DMS79 treated with DMSO at 0.1 percent for 48 hours (cell line): ENCODE measurements at places on chromosomes 16 and 17.

GRCh38 chr17:59786536-59787319, 79.3 kb downstream of the VMP1 start:
- peak; percentile 1 for DNase-seq

DNA sequence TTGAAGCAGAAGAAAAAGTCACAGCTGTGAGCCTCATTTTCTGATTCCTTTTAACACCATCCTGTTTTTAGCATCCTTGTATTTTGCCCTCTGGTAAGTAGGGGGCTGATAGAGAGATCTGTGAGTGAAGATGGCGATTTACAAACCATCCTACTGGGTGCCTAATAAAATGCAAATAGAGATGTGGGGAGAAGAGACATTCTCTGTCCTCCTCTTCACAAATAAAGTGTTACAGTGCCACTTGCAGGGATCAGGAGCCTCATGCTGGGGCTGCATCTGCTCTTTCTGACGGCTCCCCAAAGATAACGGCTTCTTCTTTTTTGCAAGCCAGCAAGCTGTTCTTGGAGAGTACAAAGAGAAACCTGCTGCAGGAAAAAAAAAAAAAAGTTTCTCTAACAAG, 418.6 kb downstream of the TOX3 start:
- no peak for DNase-seq

DNA sequence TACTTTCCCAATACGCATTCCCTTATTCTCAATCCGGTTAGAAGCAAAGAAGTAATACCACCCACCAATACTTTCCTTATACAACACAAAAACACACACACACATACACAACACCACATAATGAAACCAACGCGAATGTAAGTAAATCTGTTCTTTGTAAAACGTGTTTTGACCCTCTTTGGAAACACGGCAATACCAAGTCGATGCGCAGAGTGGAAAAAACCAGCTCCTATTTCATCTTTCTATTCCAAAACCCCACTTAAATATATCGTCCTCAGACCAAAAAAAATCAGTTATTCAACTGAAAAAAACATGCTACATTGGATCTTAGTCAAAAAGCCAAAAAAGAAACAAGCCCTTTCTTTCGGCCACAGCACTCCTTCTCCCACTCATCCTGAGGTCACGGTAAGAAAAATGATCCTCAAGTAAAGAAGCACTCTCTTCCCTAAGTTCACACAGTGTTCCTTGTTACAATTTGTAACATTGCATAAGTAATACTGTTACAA, 31.0 kb upstream of the ARL4D start:
- DNase-seq: peak; percentile 97

DNA sequence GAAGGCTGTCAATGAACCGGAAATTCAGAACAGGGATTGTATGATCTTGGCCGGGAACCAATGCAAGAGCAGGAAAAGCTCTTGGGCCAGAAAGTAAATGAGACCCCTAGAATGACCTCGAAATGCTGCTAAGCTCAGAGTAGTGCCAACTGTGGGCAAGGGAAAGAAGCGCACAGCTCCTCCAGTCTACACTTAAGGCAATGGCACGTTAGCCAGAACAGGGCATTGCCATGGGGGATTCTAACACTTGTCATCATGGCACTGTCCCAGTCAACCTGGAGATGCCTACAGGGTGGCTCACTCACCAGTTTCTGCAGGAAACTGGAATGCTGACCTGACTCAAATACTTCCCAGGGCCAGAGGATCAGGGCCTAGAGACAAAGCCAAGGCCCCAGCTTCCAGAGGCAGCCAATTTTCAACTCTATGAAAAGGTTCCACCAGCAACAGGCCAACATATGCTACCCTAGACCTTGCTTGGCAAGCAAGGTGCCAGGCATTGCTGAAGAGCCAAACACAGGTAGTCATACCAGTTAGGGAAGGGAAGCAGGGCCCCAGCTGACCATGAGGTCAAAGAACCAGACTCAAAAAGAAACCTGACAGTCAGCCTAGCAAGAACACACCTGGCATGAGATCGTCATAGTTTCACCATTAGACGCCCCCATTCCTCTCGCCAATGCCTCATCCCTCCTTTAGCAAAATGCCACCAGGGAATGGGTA, 34.9 kb downstream of the ARHGAP17 start:
- no peak for DNase-seq

DNA sequence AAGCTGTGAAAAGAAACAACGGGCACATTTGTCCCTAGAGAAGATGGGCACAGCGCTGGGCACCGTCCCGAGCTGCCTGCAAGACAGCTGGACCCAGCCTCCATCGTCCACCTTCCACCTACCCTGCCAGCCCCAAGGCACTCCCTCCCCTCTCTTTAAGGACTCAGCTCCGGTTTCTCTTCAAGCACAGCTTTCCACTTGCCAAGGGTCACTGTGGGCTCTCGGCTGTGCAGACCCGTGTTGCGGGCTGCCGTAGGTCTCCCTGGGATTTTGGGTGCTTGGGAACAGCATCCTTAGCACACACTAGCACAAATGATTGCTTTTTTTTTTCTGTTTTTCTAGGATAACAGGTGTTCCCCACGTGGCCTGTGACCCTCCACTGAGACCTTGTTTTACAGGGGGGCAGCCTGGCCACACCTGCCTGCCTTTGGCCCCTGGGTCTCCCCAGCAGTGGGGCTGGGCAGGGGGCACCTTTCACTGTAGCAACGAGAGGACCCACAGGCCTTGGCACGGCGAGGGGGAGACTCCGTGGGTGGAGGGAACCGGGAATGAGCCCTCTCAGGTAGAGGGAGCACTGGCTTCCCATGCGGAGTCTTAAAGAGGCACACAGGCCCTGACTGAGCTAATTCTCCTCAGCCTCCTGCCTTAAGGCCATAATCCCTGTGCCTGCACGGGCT, 1.4 kb downstream of the CHMP6 start:
- DNase-seq: no peak

DNA sequence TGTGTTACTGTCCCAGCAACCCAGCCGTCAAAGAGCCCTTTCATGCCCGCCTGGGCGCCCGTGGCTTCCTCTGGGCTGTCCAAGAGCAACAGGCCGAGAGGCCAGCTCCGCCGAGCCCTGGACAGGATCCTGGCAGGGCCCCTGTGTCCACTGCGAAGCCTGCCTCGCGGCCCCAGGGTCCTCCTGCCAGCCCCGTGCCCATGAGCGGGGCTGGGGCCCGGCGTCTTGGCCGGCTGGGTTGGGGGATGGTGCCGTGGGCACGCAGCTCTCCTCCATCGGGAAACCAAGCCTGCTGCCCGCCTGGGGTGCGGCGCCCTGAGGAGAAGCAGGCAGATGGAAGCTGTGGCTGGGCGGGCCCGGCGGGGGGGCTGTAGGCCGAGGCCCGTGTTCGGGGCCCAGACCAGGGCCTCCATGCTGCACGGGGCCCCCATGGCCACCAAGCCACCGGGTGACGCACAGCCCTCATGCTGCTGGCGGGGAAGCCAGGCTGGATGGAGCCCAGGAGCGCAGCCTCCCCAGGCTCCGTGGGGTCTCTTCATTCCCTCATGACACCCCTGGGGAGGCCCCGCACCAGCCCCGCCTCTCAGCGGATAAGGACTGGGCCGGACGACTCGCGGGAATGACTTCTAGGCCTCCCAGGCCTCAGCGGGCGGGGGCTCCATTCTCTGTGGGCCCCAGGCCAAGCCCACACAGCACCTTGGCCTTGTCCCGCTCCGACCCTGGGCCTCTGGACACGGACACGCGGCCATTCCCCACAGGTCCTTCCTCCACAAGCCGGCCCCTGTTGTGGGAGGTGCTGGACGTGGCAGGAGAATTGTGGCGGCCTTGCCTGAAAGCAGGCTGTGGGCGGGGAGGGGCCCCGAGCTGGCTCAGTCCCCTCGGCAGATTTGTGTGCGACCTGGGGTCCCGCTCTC, at the start of gene C1QTNF8:
TSS of gene C1QTNF8 (minus strand) at position 76 of the 914 bp plus-strand sequence. CDS start 1,322 bp downstream, outside the sequence.
- no peak for DNase-seq

GRCh38 chr16:70375636-70376611, 29.2 kb downstream of the DDX19A start:
- DNase-seq: no peak

DNA sequence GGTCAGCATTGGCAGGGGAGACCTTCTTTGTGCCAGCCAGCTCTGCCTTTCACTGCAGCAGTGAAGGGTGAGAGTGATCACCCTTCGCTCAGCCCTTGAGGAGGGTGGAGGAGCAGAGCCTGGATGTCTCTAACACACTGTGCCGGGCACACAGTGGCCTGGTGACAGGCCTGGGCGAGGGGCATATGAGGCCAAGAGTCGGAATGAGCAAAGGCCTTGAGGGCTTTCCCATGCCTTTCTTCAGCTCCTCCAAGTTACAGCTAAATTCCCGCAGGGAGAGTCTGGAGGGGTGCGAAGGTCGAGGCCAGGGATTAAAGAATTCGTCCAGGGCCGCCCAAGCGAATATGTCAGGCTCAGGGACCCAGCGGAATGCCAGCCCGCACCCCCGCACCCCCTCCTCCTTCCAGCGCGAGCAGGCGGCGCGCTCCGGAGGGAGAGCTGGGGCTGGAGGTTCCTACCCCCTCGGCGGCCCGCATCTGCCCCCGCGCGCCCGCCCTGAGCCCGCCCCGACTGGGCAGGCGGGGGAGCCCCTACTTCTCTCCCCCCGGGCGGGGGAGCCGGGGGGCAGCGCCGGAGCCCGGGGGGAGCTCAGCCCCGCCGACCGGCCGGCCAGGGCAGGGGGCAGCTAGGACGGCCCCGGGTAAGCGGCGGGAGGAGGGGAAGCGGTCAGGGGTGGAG, at the start of gene RASL10B:
TSS of gene RASL10B (plus strand) at position 401 of the 678 bp plus-strand sequence. CDS start 3,546 bp downstream, outside the sequence.
- DNase-seq: peak; percentile 16

- DNase-seq: no peak
Measured at GRCh38 chr17:34858591-34859565, 102.4 kb downstream of the CCT6B start.

GRCh38 chr16:51151961-51152663, 1.0 kb upstream of the SALL1 start:
- DNase-seq: peak; percentile 28

DNA sequence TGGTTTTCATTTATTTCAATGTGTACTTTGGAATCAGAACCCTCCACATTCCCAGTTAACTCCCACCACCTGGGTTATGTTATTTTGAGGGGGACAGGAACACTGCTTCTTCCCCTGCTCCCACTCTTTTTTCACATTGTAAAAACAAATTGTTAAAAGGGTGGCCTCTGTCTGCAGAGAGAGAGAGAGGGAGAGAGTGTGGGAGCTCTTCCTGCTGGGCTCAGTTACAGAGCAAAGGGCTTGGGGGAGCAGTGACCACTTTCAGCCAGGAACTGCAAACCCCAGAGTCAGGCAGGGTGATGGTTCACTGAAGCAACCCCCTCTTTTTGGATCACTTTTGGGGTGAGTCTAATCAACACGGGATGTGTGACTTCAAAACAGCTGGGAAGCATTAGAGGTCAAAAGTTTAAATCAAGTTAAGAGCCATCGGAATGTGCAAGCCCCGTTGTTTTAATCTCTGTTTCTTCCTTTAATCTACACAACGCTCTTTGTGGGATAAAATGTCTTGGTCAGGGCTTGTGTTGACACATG, 577.0 kb upstream of the CDH11 start:
- DNase-seq: no peak

- DNase-seq: no peak
Measured at GRCh38 chr17:50303596-50303995, 29.3 kb downstream of the TMEM92 start.

DNA sequence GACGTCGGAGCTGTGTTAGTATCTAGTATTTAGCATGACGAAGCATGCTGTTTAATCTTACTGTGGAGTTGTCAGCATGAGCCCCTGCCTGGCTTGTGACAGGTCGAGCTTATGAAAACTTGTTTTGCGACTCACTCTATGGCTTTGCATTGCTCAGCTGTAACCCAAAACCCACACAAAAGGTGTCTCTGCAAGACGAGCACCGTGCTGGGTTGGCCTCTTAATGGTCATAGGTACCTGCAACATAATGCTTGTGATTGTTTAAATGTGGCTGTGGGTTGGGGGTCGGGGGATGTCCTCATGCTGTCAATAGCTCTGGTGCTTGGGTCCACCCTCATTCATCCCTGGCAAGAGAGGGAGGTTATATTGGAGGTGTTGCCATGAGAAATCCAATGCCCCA, 5.4 kb downstream of the NTN1 start:
- no peak for DNase-seq

GRCh38 chr17:41069031-41069430, 3.4 kb upstream of the KRTAP2-4 start:
- no peak for DNase-seq

GRCh38 chr16:8589900-8590688, at the start of gene TMEM114:
Gene TMEM114 (minus strand): TSS chr16:8590511. CDS start chr16:8589838, 673 bp downstream.
- DNase-seq: no peak

DNA sequence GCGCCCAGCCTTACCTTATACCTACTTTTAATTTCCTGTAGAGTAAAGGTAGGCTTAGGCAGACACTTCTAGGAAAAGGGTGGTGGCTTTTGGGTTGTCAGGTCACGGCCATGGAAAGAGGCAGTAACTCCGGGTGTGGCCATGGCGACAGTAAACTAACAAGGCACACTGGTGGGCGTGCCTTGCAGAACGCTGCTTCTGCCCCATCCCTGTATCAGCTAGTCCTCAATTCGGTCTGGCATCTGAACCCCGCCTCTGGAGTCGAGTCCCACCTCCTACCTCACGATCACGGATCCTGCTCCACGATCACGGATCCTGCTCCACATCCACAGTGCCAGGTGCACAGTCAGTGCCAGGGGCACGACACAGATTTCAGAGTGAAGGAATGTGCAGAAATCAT, 5.6 kb downstream of the ADCY9 start:
- no peak for DNase-seq

GRCh38 chr16:11637320-11637719, 30.9 kb upstream of the SNN start:
- no peak for DNase-seq

GRCh38 chr17:46964315-46965265, 14.5 kb downstream of the RPRML start:
- no peak for DNase-seq

DNA sequence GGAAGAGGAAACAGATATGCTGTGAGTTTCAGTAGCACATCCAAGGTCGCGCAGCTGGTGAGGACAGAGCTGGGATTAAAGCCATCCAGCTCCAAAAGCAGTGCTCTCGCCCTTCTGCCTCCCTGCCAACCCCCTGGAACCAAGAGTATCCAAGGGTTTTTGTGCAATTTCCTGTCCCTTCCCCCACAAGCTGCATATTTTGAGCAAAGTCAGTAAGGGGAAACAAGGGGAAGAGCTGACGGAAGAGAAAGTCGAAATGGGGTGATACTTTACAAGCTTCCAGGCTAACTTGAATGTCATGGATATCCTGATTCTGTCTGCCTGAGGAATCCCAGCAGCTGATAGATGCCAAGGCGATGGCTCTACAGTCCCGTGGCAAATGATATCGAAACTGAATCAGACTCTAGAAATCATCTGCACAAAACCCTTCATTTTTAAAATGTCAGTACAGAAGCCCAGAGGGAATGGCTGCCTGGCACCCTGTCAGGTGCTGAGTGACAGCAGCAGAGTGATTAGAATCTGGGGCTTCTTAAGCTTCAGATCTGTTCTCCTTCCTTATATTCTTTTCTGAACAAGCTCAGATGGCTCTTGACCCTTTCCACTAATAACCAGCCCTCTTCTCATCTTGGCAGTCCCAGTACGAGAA, 42.9 kb upstream of the TEKT3 start:
- no peak for DNase-seq

GRCh38 chr17:7572338-7572587, 7.2 kb upstream of the CD68 start:
- DNase-seq: no peak

- no peak for DNase-seq
Measured at GRCh38 chr17:82632451-82632850, 15.8 kb downstream of the WDR45B start.

DNA sequence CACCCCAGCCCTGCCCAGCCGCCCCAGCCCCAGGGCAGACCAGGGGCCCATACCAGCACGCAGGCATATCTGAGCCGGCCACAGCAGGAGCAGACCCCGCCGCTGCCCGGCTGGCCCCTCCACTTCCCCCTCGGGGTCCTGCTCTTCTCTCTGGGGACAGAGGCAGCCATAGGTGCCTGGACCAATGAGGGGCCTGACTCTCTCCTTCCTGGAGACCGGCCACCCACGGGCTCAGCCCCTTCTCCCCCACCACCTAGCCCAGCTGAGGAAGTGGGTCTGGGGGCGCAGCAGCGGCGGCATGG, 3.8 kb downstream of the TMC6 start:
- no peak for DNase-seq
